ENCODE measurements at places on chromosomes 1 and 21.

GRCh38 chr21:33940164-33940880, 24.7 kb upstream of the ATP5PO start:
- no peak for DNase-seq

DNA sequence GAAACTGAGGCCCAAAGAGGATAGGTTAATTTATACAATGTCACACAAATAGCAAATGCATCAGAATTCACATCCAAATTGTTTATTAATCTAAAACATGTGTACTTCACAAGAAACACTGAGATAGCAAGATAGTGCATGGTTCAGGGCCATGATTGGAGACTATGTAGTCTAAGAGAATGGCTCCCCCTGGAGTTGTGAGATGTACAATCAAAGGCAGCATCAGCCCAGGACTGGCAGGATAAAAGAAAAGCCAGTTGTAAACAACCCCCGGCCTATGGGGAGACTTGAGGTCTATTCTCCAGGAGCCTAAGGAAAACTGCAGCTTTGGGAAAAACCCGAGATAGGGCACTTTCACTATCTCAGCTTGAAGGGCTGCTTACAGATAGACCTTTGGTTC, 511.0 kb downstream of the OMA1 start:
- no peak for DNase-seq

DNA sequence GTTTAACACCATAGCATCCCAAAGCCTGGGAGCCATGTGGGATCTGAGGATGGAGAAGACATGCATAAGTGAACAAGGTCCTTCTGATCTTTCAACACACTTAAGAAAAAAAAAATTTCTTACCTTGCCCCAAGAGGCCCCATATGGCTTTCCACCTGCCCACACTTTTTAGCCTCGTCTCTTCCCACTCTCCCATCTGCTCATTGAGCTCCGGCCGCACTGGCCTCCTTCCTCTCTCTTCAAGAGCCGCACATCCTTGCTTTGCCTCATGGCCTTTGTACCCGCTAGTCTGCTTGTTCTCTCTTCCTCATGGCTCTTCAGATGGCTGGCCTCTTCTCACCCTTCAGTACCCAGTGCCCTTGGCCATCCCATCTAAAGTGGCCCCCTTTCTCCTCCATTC, 70.2 kb upstream of the PDE4B start:
- no peak for DNase-seq

DNA sequence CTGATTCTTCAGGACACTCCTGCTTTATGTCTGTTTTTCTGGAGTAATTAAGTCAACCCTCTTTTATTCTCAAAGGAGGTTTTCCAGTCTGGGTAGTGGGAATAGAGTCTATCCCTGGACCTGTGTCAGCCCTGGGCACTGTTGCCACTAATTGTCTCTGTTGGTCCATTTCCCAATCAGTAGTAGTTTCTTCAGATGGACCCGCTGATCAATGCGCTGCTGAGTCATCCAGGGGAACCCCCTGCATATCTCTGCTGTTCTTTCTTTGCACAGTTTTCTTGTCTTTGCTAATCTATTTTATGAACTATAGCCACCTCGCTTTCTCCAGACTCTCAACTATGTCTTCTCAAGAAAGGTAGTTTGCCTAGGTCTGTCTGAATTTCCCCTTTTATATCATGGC, 82.5 kb downstream of the TNNI3K start:
- DNase-seq = no peak

- no peak for DNase-seq
Observed at GRCh38 chr1:236508593-236509027, 15.2 kb upstream of the LGALS8 start.

DNA sequence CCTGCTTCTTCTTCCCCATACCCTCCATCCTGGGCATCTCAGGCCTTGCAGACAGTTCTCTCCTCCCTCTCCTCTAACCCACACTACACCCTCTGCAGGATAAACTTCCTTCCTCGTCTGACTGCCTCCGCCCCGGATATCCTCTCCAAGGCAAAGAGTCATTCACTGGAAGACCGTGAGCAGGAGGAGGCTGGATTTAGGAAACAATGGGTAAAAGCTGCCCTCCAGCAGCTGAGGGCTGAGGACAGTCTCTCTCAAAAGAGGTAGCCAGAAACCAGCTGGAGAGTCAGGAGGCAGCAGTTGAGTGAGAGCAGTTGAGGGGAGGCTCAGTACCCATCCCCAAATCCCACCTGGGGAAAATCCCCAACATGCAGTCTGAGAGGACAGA, 1.4 kb downstream of the CSRP1 start:
- no peak for DNase-seq

GRCh38 chr1:220879509-220880361, 492 bp downstream of the HLX start:
- DNase-seq = no peak

Measured in activated effector memory CD4-positive, alpha-beta T cell treated with Interleukin-2 at 50 U/mL for 16 hours (primary cell).